ENCODE measurements at places on chromosomes 5 and 9. TPM values are rescaled to one million over a fixed set of nuclear protein-coding genes. Genes with fewer than 3 reads are reported as not detected.

Gene CCDC192
- not detected for polyA plus RNA-seq

Gene TAF11L8
- polyA plus RNA-seq = not detected

Gene PCDHB12
- polyA plus RNA-seq = 2.2 TPM

Gene INPP5E
- polyA plus RNA-seq = 24.0 TPM

Gene PTGS1
- polyA plus RNA-seq = 0.17 TPM

Gene PROB1
- polyA plus RNA-seq = 1.2 TPM

Gene PHYHD1
- not detected for polyA plus RNA-seq

Gene PCDHB14
- 18.3 TPM for polyA plus RNA-seq

Gene GNA14
- polyA plus RNA-seq = 1.1 TPM

Gene DPYSL3
- polyA plus RNA-seq = 736 TPM

Gene ANKRD33B
- polyA plus RNA-seq = not detected

Gene SGTB
- 9.6 TPM for polyA plus RNA-seq

Gene CNTNAP3
- 7.6 TPM for polyA plus RNA-seq

Gene KIAA1958
- 8.7 TPM for polyA plus RNA-seq

Gene PCDHA5
- 1.4 TPM for polyA plus RNA-seq

Gene PCDHA12
- 12.8 TPM for polyA plus RNA-seq

Gene CDH12
- 2.3 TPM for polyA plus RNA-seq

Gene GPR150
- polyA plus RNA-seq = not detected

Gene MYMK
- polyA plus RNA-seq = not detected

Gene WNK2
- polyA plus RNA-seq = 37.1 TPM

Gene PCDHGB7
- polyA plus RNA-seq = 4.7 TPM

Gene WDR31
- polyA plus RNA-seq = 0.59 TPM

Gene FAM151B
- 5.3 TPM for polyA plus RNA-seq

Gene MAPK9
- polyA plus RNA-seq = 73.9 TPM

Gene EGFL7
- 12.5 TPM for polyA plus RNA-seq

Gene ADAM19
- 9.9 TPM for polyA plus RNA-seq

Gene SPINK7
- polyA plus RNA-seq = not detected

Gene C1QTNF3
- polyA plus RNA-seq = 33.1 TPM

Gene ANGPTL2
- 0.10 TPM for polyA plus RNA-seq

Gene KCNN2
- 1.6 TPM for polyA plus RNA-seq

Gene IFNB1
- not detected for polyA plus RNA-seq

Gene SHLD3
- 26.8 TPM for polyA plus RNA-seq

Gene PLEKHG4B
- polyA plus RNA-seq = 0.32 TPM

Gene QRFP
- not detected for polyA plus RNA-seq

Gene INSYN2B
- 5.5 TPM for polyA plus RNA-seq

Gene AK8
- 1.2 TPM for polyA plus RNA-seq

Gene POLR3G
- polyA plus RNA-seq = 2.7 TPM

Gene KCNMB1
- not detected for polyA plus RNA-seq

Gene LYRM7
- polyA plus RNA-seq = 8.3 TPM

Gene GLDC
- polyA plus RNA-seq = 11.4 TPM

Gene PTGES
- polyA plus RNA-seq = 1.2 TPM

Gene NEUROG1
- polyA plus RNA-seq = not detected

Gene NPR2
- 9.6 TPM for polyA plus RNA-seq

Gene PCDHGA7
- not detected for polyA plus RNA-seq

Gene NELFB
- 64.7 TPM for polyA plus RNA-seq

Gene RNF208
- polyA plus RNA-seq = 1.5 TPM

Gene TNC
- 2.1 TPM for polyA plus RNA-seq

Gene PCYOX1L
- polyA plus RNA-seq = 19.5 TPM

Gene GGTA1
- polyA plus RNA-seq = not detected

Gene COL15A1
- polyA plus RNA-seq = 3.4 TPM

Gene ENTR1
- 72.1 TPM for polyA plus RNA-seq

Gene PDE8B
- 0.22 TPM for polyA plus RNA-seq
